Large intestine (tissue), 12 donors: ENCODE measurements at places on chromosomes 1 and 21.
A peak's percentile ranks its signal among the peaks of the same experiment; 100 is the strongest.

DNA sequence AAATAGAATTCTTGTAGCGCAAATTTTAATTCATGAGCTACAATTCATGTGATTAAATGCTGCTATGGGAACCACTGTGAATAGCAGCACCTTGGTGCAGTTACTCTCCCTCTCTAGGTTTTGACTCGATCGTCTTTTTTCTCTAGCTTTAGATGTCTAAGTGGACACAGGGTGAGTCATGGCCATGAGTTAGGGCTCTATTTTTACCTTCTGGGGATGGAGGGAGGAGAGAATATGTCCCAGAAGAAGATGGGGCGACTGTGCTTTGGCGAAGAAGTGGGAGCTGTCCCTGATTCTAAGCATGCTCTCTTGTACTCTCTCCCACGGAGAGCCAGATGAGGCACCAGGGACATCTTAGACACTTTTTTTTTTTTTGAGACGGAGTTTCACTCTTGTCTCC, 1.6 kb upstream of the OR2B11 start:
- no peak for DNase-seq

- DNase-seq: peak; percentile 69
These were observed 19.7 kb upstream of the RBBP5 start for GRCh38 chr1:205141236-205142101.

- no peak for DNase-seq
These were observed 48.2 kb upstream of the IRF2BP2 start for GRCh38 chr1:234658138-234658537.

- DNase-seq: no peak
These were observed 95.5 kb downstream of the ERG start for GRCh38 chr21:38402795-38403194.

DNA sequence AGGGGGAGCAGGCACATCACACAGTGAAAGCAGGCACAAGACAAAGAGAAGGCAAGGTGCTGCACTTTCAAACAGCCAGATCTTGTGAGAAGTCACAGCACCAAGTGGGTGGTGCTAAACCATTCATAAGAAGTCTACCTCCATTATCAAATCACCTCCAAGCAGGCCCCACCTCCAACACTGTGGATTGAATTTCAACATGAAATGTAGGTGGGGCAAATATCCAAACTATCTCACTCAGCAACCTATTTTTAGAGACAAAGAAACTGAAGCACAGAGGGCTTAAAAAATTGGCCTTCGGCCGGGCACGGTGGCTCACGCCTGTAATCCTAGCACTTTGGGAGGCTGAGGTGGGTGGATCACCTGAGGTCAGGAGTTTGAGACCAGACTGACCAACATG, 90.4 kb downstream of the UBE2U start:
- no peak for DNase-seq

DNA sequence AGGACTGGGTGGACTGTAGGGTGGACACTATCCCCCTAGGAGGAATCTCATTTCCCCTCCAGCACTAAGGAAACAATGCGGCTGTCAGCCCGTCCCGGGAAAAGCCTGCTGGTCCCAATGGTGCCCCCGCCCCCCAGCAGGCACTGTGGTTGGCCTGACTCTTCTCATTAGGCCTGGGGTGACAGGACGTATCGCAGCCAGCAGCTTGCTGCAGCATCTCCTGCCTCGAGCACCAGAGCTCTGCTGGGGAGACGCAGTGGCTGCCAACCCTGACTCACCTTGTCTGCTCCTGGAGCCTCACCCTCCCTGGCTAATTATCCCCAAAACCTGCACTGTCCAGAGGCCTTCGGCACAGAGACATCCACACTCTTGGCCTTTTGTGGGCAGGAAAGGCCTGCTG, 115.1 kb upstream of the GJB5 start:
- DNase-seq: no peak

GRCh38 chr1:39859859-39860812, 23.2 kb downstream of the TRIT1 start:
- no peak for DNase-seq

GRCh38 chr1:184078564-184079249, 27.2 kb downstream of the TSEN15 start:
- DNase-seq: peak; percentile 36

- no peak for DNase-seq
These were observed 62.6 kb upstream of the IRF2BP2 start for GRCh38 chr1:234672349-234673135.

- DNase-seq: peak; percentile 99
These were observed 85.7 kb downstream of the NENF start for GRCh38 chr1:212518188-212519054.

GRCh38 chr21:45570826-45571601, 28.8 kb upstream of the SLC19A1 start:
- peak; percentile 33 for DNase-seq

DNA sequence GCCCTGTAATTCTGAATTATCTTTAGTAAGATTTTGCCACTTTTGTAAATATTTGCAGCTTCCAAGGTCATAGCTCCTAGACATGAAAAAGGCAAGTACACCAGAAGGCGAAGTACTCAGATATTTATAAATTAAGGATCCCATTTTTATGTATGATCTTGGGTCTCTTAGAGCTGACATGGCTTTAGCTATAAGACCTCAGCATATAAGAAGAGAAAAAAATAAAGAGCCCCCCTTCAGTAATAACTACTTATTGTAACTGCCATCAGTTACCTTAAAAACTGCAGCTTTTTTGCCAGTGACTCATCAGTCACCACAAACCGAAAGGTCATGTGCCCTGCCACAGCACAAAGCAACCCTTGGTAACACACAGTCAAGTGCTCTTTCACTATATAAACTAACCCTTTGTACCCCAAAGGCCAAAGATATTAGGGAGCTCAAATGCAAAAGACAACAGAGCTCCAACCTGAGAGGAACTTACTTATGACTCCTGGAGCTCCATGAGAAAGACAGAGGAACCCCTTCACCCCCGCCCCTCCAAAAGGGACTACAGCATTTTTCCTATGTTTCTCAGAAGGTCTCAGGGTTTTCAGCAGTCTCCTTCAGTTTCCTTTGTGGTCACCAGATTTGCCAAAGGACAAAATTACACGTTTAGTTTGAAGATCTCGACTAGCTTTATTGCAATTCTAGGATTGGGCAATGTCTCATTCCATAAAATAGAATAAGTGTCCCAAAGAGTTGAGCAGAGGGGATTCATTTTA, 219.8 kb upstream of the DUSP10 start:
- no peak for DNase-seq

DNA sequence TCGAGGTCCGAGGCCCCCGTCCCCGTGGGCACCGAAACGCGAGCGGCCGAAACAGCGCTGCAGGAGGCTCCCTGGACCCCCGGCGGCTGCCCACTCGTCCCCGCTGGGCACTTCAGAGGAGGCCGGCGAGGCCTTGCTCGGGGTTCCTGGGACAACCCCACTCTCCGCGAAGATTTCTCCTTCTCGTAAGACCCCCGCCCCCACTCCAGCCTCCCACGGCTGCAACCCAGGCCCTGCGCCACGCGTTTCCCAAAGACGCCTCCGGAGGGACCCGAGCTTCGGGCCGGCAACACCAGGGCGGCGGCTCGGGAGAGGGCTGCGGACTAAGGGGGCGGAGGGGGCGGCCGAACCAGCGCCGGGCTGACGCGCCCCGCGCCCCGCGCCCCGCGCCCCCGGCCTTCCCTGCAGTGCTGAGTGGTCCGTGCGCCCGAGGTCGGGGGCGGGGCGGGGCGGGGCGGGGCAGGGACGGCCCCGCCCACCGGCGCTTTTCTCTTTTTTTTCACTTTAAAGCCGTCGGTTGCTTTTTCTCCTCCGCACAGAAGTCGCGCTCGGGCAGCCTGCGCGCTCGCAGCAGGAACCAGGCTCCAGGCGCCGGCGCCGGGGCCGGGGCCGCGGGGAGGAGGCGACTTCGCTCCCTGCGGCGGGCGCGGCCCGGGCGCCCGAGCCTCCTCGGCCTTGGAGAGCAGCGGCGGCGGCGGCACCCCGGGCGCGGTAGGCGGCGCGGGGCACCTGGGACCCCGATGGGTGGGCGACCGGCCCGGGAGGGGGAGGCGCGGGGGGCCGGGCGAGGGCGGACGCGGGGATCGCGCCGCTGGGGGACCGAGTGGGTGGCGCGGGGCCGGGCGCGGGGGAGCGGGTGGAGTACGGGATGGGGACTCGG, at the start of gene SPSB1:
SPSB1 (plus strand) TSS at position 534 of the 880 bp plus-strand sequence. CDS start 62,998 bp downstream, outside the sequence.
- peak; percentile 69 for DNase-seq

- DNase-seq: no peak
These were observed 75.0 kb upstream of the COX20 start for GRCh38 chr1:244760471-244760870.

- no peak for DNase-seq
These were observed 60.1 kb upstream of the TARBP1 start for GRCh38 chr1:234538930-234539649.

DNA sequence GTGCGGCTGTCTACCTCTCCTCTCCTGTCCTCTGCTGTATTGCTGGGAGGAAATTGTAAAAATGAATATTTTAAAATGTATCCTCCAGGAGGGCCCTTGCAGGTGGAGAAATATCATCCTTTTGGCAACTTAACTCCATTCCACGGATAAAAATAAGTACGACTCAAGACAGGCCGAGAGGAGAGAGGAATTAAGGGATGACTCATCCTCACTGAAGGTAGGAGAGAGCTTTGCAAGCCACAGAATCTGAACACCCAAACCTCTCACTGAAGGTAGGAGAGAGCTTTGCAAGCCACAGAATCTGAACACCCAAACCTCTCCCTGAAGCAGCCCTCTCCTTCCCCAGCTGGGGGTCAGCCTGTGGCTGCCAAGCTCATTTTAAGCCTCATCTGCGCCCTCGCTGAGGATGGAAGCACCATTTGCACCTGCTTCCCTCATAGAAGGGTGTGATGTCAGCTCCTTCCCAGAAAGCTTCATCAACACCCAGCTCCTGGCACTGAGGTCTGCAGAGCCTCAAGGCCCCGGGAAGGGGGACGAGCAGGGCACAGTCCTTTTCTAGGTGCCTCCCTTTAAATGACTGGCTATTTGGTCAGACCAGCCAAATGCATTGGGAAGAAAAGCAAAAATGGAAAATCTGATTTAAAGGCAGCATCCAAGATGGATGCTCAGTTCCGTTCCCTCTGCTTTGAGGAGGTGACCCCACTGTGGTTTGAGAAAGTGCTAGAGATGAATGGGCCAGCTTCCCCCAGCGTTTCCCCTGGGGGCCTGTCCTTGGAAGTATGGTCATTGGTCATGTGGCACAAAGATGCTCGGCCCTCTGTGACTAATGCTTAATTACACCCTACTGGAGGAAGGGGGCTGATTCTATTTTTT, 12.9 kb upstream of the SELENON start:
- DNase-seq: no peak

DNA sequence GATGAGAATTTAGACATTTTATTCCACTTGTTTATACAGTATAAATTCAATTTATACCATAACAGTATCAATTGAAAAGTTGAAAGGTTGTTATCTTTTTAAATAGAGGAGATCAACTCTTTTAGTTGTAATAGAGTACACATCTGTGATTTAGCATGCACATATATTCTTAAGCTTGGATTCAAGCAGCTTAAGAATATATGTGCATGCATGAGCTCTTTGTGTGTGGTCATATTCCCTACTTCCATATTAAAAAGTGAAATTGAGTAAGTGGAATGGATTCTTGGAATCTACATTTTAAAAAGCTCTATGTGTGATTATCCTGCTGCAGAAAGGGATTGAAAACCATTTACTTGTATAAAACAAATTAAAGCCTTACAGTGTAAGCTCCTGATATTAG, 71.9 kb downstream of the SYCP1 start:
- no peak for DNase-seq

DNA sequence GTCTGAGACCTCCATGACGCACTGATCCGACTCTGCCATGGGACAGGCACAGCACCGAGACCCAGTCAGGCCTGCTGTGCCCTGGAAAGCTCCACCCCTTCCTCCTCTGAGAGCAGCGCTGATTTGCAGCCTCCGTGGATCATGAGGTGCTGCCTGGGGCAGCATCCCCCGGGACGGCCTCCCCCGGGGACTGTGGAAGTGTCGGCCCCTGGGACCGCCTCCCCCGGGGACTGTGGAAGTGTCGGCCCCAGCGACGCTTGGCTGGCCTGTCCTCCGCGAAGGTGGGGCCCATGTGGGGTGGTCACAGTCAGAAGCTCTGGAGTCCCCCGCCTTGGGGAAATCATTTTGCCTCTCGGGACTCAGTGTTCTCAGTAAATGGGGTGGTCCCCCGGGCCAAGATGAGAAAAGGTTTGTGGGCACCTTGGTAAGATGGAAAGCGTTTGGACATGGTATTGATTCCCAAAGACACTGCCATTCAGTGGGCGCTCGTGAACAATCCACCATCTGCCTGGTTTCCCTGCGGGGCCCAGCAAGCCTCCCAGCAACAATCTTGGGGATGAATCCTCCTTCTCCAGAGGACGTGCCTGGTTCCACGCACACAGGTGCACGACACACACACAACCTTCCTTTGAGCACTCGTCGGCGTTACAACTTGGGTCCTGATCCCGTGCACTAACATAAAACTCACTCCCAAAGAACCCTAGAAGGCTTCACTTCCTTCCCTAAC, 3.0 kb downstream of the TFF2 start:
- no peak for DNase-seq

GRCh38 chr1:154669464-154670282, 61.7 kb upstream of the ADAR start:
- peak; percentile 61 for DNase-seq

GRCh38 chr1:6359216-6360116, 34.1 kb downstream of the ACOT7 start:
- DNase-seq: peak; percentile 92

GRCh38 chr21:36450511-36450910, 29.4 kb downstream of the CLDN14 start:
- DNase-seq: no peak

GRCh38 chr1:189752461-189752995, 725.1 kb downstream of the BRINP3 start:
- no peak for DNase-seq

DNA sequence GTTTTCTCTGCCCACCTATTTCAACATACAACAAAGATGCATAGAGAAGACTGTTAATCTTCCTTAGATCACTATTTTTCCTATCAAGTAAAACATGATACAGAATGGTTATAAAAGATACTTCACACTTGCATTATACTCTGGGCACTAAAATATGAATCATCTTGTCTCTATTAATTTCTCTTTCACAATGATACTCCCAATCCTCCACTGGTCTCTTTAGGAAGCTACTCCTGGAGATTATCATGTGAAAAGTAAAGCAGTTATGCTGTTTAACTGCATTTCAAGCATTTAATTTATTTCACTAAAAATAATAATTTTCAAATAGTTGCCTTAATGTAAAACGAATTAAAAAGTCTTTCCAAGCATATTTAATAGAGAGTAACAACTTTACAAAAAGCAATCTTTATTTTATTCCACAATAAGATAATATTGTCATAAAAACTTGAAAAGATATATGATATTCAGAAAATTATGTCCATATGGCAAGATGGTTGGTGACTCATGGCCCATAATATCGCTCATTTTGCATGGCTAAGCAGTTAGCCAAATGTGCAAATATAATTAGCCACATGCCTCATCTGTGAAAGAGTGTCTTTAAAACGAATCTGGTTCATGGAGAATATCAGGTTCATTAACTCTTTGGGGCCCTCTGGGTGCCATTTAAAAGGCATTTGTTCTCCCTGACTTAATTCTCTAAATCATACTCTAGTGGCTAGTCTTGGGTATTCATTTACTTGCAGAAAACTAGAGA, 1569.0 kb upstream of the B3GALT2 start:
- no peak for DNase-seq

GRCh38 chr21:45806042-45806441, 162.5 kb downstream of the PCBP3 start:
- DNase-seq: no peak
